ENCODE measurements at places on chromosomes 2 and 18. TPM values are rescaled to one million over a fixed set of nuclear protein-coding genes. Genes with fewer than 3 reads are reported as not detected.

GRCh38 chr2:84849271-84849952, 31.5 kb downstream of the TRABD2A start:
- H3K27me3 ChIP-seq: peaks cover 28% of the 10 kb centered on the region
- no peak overlapping the region for H3K27ac ChIP-seq
- no peak overlapping the region for H3K4me3 ChIP-seq
- no peak for DNase-seq
- no peaks in the 10 kb centered on the region for H3K4me1 ChIP-seq
- H3K36me3 ChIP-seq: no peaks in the 10 kb centered on the region

C2orf66 gene
- total RNA-seq: 0.18 TPM

GRCh38 chr2:240399419-240400324, 35.8 kb upstream of the GPC1 start:
- H3K4me3 ChIP-seq: no peak overlapping the region
- H3K27me3 ChIP-seq: no peaks in the 10 kb centered on the region
- no peaks in the 10 kb centered on the region for H3K36me3 ChIP-seq
- peaks cover 11% of the 10 kb centered on the region for H3K4me1 ChIP-seq

DNA sequence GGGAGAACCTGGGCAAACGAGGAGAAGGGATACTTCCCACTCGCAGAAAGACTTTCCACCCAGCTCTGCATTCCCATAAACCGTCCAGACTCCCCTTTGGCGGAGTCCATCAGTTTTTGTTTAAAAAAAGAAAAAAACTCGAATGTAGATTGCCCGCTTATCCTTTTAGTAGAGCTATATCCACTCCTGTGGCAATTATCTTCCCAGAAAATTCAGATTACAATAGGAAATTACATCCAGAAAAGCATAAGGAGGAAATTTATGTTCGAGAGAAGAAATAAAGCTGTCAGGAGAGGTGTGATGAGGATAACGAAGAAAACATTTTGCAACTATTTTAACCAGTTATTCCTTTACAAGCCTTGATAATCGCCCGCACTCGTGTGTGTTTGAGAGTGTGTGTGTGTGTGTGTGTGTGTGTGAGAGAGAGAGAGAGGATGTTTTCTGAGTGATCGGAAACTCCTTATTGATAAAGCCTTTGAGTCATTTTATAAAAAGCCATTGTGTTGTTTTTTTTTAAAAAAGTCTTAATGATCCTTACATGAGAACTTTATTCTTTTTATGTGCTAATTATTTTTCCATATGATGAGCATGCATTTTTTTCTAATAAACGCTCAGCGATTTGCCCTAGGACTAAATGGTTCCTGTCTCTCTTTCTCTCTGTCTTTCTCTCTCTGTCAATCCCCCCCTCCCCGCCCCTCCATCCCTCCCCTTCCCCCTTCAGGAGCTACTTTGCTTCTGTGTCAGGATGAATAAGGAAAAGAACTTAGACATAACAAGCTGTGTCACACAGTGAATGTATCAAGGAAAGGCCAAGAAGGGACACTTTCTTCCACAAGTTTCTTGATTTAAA, 1.1 kb upstream of the PPP3R1 start:
- H3K4me3 ChIP-seq: peak overlapping the region; percentile 95
- H3K27me3 ChIP-seq: no peaks in the 10 kb centered on the region
- H3K4me1 ChIP-seq: peaks cover 23% of the 10 kb centered on the region
- DNase-seq: no peak
- peak overlapping the region; percentile 99 for H3K27ac ChIP-seq

DNA sequence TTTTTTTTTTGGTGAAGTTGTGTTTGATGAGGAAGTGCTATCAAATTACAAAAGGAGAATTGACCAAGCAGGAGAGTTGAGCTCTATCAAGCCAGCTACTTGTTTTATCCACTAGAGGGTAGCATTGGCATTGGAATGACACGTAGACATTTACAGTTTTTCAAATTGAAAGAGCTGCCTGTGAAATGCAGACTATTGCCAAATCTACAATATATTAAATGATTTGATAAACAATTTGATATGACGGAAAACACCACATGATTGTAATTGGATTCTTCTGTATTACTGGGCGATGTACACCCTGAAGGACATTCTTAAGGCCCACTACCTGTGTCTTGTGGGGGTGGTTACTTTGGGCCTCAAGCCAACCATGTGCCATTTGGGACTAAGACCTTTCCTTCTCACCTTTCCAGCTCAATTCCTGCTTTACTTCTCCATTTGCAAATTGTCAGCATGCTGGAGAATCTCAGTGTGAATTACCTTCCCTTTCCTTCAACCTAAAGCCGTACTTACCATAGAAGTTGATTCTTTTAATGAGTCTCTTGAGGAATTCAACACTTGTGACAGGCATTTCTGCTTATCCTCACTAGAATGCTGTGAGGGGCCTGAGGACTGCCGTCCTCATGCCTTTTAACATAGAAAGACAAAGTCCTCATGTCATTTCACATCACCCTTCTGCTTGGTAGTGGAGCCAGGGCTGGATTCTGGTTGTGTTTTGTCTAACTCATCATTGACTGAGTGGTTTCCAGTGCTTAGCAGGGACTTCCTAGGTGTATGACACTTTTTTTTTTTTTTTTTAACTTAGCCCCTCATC, 134.8 kb upstream of the THUMPD2 start:
- no peaks in the 10 kb centered on the region for H3K36me3 ChIP-seq
- H3K27ac ChIP-seq: no peak overlapping the region
- no peak overlapping the region for H3K4me3 ChIP-seq
- peaks cover 11% of the 10 kb centered on the region for H3K4me1 ChIP-seq
- DNase-seq: no peak
- peaks cover 17% of the 10 kb centered on the region for H3K27me3 ChIP-seq

- H3K36me3 ChIP-seq: no peaks in the 10 kb centered on the region
- no peaks in the 10 kb centered on the region for H3K4me1 ChIP-seq
- peaks cover 8% of the 10 kb centered on the region for H3K27me3 ChIP-seq
- H3K27ac ChIP-seq: no peak overlapping the region
Observed at GRCh38 chr2:235161565-235161964, 209.7 kb downstream of the SH3BP4 start.

GRCh38 chr18:50696929-50697328, 122.9 kb downstream of the MRO start:
- no peak for DNase-seq
- peaks cover 2% of the 10 kb centered on the region for H3K27me3 ChIP-seq
- no peaks in the 10 kb centered on the region for H3K36me3 ChIP-seq
- no peak overlapping the region for H3K27ac ChIP-seq

TMEM163 gene
- not detected for total RNA-seq

ABCG8 gene
- total RNA-seq: not detected

DNA sequence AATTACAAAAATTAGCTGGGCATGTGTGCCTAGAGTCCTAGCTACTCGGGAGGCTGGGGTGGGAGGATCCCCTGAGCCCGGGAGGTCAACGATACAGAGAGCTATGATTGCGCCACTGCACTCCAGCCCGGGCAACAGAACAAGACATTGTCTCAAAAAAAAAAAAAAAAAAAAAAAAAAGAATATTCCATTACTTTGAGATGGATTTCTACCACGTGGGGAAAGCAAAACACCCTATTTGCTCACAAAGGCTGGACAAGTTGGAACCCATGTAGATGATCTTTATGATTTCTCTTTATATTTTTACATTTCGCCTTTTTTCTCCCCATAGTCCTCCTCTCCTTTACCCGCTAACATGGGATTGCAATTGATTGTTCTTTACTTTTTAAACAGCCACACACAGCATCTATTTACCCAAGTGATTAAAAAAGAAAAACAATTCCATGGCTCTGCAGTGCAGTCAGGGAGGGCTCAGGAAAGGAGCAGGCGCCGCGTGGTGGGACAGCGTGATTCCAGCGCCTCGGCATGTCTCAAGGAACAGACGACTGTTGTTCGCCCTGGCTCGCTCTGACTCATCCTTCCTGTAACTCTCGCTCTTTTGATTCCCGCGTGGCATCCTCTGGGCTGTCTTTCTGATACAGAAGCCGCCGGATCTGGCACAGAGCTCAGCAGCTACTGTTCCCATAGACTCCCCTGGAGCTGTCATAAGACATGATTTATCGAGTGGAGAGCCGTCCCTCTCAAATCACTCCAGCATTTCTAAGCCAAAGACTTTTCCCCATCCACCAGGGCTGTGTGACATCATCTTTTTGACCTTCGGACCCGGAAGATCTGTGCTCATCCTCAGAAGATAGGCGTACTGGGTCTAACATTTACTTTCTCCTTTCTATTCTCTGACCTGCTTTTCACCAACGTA, 230.4 kb upstream of the AGAP1 start:
- H3K4me1 ChIP-seq: peaks cover 26% of the 10 kb centered on the region
- DNase-seq: peak; percentile 45
- peak overlapping the region; percentile 43 for H3K4me3 ChIP-seq

TTN gene
- 1.0 TPM for total RNA-seq

RND3 gene
- total RNA-seq: 144 TPM

NGEF gene
- total RNA-seq: 1.3 TPM

AKAIN1 gene
- total RNA-seq: not detected

SP5 gene
- 2.7 TPM for total RNA-seq

- H3K27me3 ChIP-seq: peaks cover 1% of the 10 kb centered on the region
- H3K27ac ChIP-seq: no peak overlapping the region
- no peaks in the 10 kb centered on the region for H3K4me1 ChIP-seq
- H3K4me3 ChIP-seq: no peak overlapping the region
- DNase-seq: no peak
- no peaks in the 10 kb centered on the region for H3K36me3 ChIP-seq
Observed at GRCh38 chr2:3626812-3627499, 31.0 kb upstream of the ALLC start.

GRCh38 chr2:187566266-187566665, 12.0 kb upstream of the TFPI start:
- H3K36me3 ChIP-seq: no peaks in the 10 kb centered on the region
- peaks cover 13% of the 10 kb centered on the region for H3K27me3 ChIP-seq
- peak overlapping the region; percentile 7 for H3K27ac ChIP-seq
- H3K4me3 ChIP-seq: no peak overlapping the region
- peaks cover 21% of the 10 kb centered on the region for H3K4me1 ChIP-seq

DNA sequence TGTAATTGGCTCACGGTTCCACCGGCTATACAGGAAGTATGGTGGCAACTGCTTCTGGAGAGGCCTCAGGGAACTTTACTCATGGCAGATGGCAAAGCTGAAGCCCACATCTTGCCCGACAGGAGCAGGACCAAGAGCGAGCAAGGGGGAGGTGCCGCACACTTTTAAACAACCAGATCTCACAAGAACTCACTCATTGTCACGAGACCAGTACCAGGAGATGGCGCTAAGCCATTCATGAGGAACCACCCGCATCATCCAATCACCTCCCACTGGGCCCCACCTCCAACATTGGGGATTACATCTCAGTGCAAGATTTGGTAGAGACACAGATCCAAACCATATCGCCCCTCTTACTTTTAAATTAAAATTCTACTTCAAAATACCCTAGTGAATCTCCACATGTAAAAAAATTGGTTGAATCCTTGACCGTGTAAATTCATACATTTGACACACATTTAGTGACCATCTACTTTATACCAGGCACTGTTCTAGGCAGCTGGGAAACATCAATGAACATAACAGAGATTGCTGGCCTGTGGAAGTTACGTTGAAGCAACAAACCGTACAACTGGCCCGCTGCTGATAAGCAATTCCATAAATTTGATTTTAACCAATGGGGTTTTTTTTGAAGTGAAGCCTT, 87.6 kb downstream of the ALPK2 start:
- DNase-seq: no peak
- peaks cover 22% of the 10 kb centered on the region for H3K4me1 ChIP-seq
- H3K4me3 ChIP-seq: no peak overlapping the region

DNA sequence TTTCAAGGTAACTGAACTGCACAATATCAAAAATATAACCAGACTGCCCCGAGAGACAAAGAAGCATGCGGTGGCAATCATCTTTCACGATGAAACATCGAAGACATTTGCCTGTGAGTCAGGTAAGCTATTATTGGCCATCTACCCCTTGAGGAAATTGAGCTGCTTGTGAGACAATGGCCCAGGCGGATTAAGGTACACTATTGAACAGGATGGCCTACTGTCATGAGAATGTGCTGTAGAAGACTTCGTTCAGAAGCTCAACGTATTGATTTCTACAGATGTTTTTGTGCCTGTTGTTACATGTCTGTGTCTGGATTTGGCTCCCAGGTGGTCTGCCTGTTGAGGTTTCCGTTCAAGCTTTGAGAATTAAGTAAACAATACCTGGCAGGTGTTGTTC, 198.7 kb downstream of the DOK6 start:
- peaks cover 5% of the 10 kb centered on the region for H3K36me3 ChIP-seq
- DNase-seq: no peak
- no peak overlapping the region for H3K4me3 ChIP-seq

DNA sequence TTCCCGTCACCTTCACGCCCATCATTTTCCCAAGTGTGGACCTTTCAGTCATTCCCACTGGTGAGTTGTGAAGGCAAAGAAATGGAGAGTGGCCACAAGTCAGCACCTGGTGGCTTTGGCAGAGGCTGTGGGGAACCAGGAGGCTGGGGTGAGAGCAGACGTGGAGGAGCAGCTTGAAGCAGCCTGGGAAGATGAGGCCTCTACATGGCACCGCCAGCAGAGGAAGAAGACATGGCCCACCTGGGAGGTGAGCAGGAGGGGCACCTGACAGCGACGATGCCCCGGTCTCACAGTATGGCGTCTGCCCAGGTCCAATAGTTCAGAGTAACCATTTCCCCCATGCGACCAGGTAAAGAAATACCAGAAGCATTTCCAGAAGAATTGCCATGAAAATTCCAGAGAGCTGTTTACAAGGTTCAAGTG, 69.0 kb downstream of the TPO start:
- no peaks in the 10 kb centered on the region for H3K4me1 ChIP-seq
- no peaks in the 10 kb centered on the region for H3K36me3 ChIP-seq
- no peak overlapping the region for H3K4me3 ChIP-seq
- H3K27me3 ChIP-seq: peaks cover 10% of the 10 kb centered on the region

GRCh38 chr2:11697103-11697871, 27.3 kb upstream of the NTSR2 start:
- no peaks in the 10 kb centered on the region for H3K4me1 ChIP-seq
- no peaks in the 10 kb centered on the region for H3K27me3 ChIP-seq
- H3K4me3 ChIP-seq: no peak overlapping the region
- DNase-seq: no peak
- no peak overlapping the region for H3K27ac ChIP-seq

GRCh38 chr2:217079165-217079564, 219.3 kb upstream of the TNP1 start:
- peaks cover 29% of the 10 kb centered on the region for H3K4me1 ChIP-seq
- no peak for DNase-seq
- H3K27ac ChIP-seq: no peak overlapping the region
- no peaks in the 10 kb centered on the region for H3K27me3 ChIP-seq

DNA sequence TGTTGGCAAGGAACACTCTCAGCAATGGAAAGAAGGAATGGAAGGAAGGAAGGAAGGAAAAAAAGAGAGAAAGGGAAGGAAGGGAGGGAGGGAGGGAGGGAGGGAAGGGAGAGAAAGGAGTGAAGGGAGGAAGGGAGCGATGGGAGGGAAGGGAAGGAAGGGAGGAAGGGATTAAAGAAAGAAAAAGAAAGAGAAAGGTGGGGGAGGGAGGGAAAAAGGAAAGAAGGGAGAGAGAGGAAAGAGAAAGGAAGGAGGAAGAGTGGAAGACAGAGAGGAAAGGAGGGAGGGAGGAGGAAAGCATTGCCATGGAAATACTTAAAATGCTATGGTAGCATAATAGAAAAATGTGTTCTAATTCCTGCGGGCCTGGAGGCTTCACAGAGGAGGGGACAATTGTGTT, 22.4 kb downstream of the TTR start:
- H3K36me3 ChIP-seq: no peaks in the 10 kb centered on the region
- no peak overlapping the region for H3K27ac ChIP-seq
- no peak for DNase-seq
- H3K4me3 ChIP-seq: no peak overlapping the region
- H3K27me3 ChIP-seq: no peaks in the 10 kb centered on the region

All from mesothelial cell of epicardium (in vitro differentiated cells).